ENCODE measurements at places on chromosomes 3 and 15.

- peak; percentile 59 for DNase-seq
Observed at GRCh38 chr3:58427661-58428361, 5.8 kb downstream of the PDHB start.

DNA sequence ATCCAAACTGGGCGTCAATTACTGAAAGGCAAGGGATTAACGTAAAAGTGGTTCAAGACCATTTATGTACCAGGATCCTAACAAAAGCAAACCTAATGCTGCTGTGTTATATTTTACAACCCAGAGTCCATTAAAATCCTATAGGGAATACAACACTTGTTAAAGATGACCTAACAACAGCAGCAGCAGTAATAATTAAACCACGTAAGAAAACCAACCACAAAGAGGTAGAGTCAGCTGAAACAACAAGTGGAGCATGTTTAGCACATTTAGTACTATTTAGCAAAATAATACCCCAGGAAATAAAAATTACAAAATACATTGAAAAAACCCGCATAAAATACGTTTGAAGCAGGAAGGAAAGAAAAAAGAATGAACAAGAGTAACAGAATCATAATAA is 82.1 kb upstream of the AGBL1 start:
- DNase-seq: no peak

DNA sequence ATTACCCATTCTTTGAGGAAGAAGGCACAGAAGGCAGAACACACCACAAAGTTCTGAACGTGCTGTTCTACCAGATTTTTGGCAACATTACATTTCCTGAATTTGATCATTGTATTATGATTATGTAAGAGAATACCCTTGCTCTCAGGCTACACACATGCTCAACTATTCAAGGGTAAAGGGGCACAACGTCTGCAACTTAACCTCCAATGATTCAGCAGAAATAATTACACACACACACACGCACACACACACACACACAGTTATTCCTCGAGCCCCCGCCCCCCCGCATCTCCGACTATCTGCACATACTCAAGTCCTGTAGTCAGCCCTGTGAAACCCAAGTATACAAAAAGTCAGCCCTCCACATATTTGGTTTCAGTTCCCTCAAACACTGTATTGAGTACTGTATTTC is 26.8 kb downstream of the RPN1 start:
- peak; percentile 86 for DNase-seq

GRCh38 chr3:31670136-31670535 is 137.4 kb downstream of the STT3B start:
- peak; percentile 6 for DNase-seq

- no peak for DNase-seq
Observed at GRCh38 chr3:4751029-4751501, 228.2 kb upstream of the BHLHE40 start.

DNA sequence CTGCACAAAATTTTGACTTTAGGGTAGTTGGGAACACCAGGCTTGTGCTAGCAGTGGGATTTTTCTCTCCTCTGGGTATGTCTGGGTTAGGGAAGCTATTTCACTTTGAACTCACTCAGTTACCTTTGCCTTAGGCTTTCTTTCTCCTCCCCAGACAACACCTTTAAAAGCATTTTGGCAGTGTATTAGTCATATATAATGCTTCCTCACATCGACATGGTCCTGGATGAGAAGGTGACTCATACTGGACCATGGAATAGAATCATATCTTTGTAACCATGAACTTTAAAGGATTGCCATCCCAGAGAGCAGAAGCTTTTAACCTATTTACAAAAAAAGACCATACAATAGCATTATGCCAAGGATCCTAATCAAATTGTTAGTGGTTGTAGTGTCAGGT is 2.7 kb downstream of the RYR3 start:
- no peak for DNase-seq

DNA sequence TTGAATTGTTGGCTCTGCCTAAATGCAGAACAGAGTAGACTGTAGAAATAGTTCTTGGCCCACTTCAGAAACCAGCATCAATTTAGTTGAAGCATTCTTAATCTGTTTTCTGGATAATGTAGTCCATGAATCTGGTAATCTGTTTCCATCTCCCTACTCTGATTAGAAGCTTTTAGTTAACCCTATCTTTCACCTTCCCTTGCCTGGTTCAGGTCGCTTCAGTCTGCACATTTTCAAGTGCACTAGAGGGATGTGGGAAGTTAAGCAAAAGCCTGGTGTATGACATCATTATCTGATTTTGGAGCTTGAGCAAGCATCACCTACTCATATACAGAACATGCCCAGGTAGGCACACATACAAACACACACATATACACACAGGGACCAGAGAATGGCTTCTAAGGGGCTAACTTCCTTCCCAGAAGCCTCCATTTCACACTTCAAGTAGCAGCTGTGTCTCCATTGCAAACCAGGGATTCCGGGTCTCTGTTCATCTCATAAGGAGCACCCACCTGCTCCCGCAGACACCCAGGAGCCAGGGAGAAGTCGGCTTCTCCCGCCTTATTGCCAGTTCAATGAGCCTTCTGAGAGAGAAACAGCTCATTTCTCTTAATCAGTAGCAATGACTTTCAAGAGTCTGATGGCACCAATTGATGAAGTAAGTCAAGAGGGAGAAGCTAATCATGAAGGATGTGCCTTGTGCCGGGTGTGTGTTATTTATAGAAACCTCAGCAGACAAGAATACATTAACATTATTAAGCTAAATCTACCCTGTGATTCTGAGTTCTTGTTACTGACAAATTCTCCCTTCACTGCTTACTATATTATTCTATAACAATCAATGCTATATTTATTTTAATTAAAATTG is 347.9 kb upstream of the STAC start:
- no peak for DNase-seq

- no peak for DNase-seq
Observed at GRCh38 chr15:90914305-90915080, 11.4 kb downstream of the MAN2A2 start.

DNA sequence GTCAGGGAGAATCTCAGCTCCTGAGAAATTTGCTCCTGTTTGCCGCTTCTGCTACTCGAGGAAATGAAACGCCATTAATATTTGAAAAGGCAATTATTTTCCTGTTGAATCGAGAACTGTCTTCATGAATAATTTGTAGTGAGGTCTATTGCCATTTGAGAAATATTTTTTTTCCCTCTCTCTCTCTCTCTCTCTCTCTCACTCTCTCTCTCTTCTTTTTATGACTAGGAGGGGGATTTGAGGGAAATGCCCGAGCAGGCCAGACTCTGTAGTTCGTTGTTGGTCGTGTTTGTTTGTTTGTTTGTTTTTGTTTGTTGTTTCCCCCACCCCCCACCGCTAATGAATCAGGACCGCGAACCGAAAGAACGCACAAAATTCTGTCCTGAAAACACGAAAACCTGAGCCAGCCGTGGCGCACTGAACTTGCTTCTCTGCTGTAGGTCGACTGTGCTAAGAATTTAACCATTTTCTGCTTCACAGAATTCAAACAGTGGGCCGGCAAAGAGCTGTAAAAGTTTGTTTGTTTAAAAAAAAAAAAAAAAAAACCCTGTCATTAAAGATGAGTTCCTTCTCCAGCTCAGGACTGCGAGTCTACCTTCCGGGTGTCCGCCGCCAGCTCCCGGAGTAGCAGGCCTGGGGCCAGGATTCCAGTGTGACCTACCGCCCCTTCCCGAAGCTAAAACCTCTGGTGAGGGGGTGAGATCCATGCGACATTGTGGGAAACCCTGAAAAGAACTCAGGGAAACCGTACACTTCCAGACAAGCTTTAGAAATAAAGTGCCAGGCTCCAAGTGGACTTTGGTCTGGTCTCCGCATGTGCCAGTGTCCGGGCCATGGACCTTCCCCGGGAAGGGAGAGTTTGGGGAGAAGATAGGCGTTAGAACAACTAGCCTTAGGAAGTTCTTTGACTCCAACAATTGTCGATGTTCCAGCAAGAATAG is 12.1 kb downstream of the ZIC4 start:
- DNase-seq: no peak

DNA sequence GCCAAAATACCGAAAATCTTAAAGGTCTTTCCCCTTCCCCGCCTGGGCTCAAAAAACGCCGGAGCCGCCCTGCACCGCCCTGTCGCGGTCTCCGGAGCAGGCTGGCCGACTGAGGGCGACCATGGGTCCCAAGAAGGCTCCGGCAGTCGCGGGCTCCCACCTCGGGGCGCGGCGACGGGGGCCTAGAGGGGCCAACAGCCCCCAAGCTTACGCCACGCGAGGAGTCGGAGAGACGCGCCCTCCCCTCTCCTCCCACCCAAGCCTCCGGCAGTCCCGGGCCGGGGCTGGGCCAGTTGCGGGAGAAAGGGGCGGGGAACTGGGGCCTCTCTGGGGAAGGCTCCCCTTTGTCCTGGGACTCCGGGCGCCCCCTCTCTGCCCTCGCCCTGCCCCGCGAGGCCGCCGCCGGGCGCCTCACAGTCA is 69.2 kb downstream of the GOLGA8B start:
- DNase-seq: peak; percentile 12

DNA sequence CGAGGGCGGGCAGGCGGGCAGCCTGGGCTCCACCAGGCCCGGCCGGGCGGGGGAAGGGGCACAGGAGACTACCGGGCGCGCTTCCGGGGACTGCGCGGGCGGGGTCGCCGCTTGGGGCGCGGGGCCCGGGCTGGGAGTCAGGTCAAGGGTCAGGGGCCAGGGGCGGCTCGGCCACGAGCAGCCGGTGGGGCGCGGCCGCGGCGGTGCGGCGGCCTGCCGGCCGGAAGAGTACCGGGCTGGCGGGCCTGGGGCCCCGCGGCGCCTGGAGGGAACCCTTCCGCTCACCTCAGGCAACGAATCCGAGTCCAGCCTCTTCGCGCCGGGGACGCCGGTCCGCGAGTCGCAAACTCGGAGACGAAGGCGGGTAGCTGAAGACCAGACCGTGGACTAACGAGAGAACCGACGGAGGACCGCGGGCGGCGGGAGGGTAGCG is 225 bp downstream of the RHOA start:
- no peak for DNase-seq

DNA sequence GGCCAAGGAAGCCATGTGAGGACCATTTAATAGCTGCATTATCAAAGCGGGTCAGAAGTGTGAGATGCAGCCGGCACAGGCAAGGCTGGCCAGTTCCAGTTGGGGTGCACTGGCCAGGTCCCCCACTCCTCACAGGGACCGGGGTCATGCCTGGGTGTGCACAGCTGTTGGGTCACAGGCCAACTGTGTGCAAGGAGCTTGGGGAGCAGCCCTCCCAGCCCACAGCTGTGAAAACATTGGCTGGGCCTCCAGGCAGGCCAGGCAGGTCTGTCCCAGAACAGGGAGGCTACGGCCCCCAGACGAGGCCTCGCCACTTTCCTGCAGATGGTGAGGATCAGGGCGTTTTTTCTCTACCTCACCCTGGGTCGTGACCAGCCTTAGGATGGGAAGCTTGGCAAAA is 521.0 kb downstream of the NTRK3 start:
- DNase-seq: no peak

DNA sequence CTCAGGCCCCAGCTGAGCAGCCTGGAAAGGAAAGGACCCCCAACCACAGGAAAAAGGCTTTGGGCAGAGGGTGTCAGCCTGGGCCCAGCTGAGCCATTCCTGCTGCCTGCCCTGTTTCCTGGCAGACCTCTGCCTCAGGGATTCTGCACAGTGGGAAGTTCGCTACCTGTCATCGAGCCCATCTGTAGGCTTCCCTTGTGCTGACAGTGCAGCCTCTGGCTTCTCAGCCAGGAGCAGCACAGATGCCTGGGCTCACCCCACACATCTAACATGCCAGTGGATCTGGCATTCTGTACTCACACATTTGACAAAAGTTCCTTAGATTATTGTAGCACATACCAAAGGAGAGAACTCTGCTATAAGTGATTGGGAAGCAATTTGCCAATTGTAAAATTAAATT is 202.2 kb downstream of the SSR3 start:
- DNase-seq: no peak

DNA sequence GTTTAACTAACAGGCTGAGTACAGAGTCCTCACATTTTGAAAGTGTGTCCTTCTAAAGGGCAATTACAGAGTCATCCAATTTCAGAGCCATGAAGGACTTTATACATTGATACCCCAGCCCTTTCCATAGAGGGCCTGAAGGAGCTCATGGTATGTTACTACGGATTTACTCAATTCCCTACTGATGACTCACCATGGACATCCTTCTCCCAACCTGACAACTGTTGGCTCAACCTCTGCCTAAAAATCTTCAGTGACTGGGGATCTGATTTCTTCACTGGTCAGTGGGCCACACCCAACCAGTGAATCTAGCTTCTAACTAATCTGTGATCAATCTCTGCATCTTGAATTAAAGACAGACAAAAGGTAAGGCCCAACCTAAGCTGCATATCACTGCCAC is 963.4 kb upstream of the CFAP20DC start:
- no peak for DNase-seq

- DNase-seq: peak; percentile 66
Observed at GRCh38 chr3:69120879-69121464, 1.4 kb downstream of the LMOD3 start.

DNA sequence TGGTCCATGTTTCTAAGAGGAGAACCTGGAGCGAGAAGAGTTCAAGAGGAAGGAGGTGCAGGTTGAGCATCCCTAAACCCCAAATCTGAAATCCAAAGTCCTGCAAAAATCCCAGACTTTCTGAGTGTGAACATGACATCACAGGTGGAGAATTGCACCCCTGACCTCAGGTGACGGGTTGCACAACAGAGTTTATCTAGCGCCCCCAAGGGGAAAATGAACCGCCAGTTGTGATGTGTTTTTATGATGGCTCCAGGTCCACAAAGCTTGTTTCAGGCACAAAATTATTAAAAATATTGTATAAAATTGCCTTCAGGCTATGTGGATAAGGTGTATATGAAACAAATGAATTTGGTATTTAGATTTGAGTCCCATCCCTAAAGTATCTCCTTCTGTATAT is 420.0 kb downstream of the GABRB3 start:
- DNase-seq: no peak

- peak; percentile 56 for DNase-seq
Observed at GRCh38 chr3:34260271-34261000, 462.0 kb downstream of the PDCD6IP start.

DNA sequence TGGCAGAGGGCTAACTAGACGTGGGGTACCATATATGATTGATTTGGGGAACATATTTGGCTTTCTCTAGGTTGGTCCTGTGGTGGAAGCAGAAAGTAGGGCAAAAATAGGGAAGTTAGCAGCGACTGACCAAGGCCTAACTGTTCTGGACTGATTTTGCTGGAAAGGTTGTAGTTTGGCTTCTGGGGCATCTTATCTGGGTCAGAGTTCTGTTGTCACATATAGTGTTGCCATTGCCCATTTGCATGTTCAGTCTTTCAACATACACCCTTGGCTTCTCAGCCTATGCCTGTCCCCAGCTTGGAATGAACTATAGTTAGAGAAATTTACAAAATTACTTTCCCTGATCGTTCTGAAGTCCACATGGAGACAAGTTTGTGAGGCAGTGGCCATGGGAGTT is 426.5 kb downstream of the TBC1D5 start:
- no peak for DNase-seq

DNA sequence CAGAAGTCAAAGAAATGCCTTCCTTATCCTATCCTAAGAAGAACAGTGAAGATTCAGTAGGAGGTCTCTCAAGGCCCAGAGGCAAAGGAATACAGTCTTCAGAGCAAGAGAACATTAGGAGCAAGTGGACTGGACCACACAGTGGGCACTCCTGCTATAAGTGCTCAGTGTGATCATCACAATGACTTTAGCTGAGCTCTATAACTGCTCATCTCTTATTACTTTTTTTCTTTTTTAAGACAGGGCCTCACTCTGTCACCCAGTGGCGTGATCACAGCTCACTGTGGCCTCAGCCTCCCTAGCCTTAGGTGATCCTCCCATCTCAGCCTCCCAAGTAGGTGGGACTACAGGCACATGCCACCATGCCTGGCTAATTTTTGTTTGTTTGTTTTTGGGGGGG is 48.1 kb downstream of the COL8A1 start:
- DNase-seq: no peak

GRCh38 chr3:196220991-196221390 is 4.7 kb downstream of the SLC51A start:
- no peak for DNase-seq

- no peak for DNase-seq
Observed at GRCh38 chr3:195758721-195759353, 38.1 kb downstream of the MUC20 start.
